ENCODE measurements at places on chromosomes 5 and 9.
A peak's percentile ranks its signal among the peaks of the same experiment; 100 is the strongest.

DNA sequence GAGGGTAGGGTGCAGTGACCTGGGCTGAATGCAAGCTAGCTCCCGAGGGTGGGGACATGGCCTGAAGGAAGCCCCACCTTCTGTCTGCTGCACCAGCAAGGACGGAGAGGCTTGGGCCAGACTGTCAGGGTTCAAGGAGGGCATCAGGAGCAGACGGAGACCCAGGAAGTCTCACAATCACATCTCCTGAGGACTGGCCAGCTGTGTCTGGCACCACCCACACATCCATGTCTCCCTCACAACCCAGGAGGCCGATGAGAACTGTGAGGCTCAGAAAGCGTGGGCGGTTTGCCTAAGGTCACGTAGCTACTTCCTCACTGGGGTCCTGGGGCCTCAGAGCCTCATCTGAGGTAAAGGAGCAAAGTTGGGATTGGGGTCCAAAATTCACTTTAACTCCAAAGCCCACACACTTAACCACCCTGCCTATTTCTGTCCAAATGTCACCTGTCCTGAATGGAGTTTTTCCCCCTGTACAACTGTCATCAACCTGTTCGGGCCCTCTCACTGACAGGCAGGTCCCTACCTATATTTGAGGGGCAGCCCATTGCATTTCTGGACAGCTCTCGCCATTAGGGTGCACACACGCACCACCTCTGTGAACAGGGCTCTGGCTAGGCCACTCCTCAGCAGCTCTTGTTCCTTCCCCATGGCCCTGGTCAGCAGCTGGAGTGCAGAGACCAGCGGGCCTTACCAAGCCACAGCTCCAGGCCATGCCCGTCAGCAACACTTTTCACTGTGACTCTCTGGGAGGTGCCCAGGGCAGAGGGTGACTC, 3.4 kb downstream of the IL13 start:
- no peaks in the 10 kb centered on the region for H3K4me1 ChIP-seq
- H3K36me3 ChIP-seq: no peaks in the 10 kb centered on the region
- no peak overlapping the region for H3K27ac ChIP-seq

DNA sequence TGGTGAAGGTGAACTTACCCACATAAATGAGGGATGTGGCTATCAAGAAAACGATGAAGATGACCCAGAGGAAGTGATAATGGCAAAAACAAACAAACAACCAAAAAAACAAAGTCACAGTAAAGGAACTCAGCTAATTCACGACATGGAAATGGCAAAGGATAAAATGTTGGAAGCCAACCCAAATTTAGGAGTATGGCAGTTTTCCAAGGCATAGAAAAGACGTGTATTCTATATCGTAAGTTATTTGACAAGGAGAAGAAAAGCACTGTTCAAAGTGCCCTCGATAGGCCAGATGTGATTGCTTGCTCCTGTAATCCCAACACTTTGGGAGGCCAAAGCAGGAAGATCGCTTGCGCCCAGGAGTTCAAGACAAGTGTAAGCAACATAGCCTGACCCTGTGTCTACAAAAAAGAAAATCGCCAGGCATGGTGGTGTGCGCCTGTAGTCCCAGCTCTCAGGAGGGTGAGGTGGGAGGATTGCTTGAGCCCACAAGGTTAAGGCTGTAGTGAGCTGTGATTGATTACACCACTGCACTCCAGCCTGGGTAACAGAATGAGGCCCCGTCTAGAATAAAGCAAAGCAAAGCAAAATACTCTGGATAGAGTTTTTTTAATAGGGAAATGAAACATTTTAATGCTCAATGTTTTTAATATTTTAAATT, 138.0 kb downstream of the SMARCA2 start:
- H3K27ac ChIP-seq: no peak overlapping the region
- H3K4me3 ChIP-seq: no peak overlapping the region
- no peaks in the 10 kb centered on the region for H3K36me3 ChIP-seq

DNA sequence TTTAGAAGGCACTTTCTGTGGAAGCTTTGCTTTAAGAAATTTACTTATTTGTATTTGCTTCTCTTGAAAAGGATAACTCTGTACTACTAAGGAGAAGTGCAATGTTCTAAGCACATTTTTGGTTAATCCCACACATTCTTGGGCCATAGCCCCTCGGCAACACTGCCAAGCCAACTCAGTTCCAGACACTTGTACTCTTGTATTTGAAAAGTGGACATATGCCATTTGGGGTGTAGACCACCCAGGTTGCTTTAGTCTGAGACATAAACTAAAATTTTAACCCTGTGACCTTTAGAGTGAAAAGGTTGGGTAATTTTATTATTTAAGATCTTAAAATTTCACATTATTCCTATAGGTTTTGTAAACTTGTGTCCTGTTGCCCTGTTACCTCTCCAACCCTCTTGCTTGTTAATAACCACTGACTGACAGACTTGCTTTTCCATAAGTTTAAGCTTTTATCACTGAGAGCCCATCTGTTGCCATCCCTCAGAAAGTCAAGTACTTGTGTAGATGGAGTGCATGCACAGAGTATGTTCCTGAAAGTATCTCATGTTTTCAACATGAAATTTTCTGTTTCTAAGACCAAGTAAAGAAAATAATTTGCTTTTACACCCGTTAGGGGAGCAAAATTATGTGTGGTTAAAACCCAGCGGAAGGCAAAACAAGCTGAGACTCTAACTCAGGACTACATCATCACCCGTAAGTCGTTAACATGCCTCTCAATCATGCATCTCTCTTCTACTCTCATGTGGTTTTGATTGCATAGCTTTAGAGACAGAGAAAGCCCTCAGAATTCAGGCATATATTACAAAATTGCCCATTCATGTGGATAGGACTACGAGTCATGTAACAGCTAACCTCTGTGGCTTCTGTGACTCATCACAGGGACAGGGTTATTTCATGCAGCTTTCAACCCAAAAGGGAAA, 117.3 kb downstream of the GDNF start:
- no peak overlapping the region for H3K4me3 ChIP-seq
- H3K36me3 ChIP-seq: peaks cover 7% of the 10 kb centered on the region
- DNase-seq: no peak
- H3K27ac ChIP-seq: peak overlapping the region; percentile 92
- H3K4me1 ChIP-seq: peaks cover 24% of the 10 kb centered on the region

DNA sequence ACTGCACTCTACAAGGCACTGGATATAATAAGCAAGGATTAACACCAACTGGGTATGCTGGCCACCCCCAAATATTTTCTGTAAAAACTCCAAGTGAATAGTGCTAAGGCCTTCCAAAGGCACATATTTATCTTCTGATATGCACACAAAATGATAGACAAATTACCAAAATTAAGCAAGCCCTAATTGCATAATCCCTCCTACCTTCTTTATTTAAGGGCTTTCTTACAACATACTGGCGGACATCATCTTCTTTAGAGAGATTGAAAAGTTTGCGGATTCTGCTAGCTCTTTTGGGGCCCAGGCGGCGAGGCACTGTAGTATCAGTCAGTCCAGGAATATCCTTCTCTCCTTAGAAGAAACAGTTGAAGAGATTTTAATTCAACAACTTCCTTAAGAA, 1.9 kb downstream of the RPS6 start:
- H3K36me3 ChIP-seq: peaks cover 65% of the 10 kb centered on the region
- DNase-seq: no peak
- no peak overlapping the region for H3K27ac ChIP-seq

GRCh38 chr5:78908173-78909061, 76.7 kb downstream of the ARSB start:
- peak; percentile 69 for DNase-seq
- H3K4me1 ChIP-seq: peaks cover 30% of the 10 kb centered on the region
- no peaks in the 10 kb centered on the region for H3K27me3 ChIP-seq
- peak overlapping the region; percentile 22 for H3K4me3 ChIP-seq
- H3K27ac ChIP-seq: peak overlapping the region; percentile 64
